ENCODE measurements at places on chromosomes 7 and 10.

DNA sequence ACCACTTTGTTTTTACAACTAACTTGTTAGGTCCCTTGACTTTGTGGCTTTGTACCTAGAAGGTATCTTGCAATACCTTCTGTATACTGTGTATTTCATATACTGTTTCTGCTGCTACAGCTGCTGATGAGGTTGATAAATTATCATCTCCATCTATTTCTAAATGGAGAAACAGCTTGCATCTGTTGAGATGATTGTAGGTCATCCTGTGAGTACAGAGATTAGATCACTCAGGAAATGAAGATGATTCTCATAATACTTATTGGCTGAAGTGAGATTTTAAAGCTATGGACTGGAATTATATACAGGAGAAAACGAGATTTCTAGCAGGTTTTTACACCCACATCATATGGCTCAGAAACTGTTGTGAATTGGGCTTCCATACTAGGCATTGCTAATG lies 280.5 kb downstream of the KCND2 start:
- no peak for DNase-seq

- no peak for DNase-seq
These were observed 267.9 kb downstream of the SUGCT start for GRCh38 chr7:40402661-40403060.

- DNase-seq: no peak
These were observed 186.2 kb downstream of the USP6NL start for GRCh38 chr10:11425296-11425610.

DNA sequence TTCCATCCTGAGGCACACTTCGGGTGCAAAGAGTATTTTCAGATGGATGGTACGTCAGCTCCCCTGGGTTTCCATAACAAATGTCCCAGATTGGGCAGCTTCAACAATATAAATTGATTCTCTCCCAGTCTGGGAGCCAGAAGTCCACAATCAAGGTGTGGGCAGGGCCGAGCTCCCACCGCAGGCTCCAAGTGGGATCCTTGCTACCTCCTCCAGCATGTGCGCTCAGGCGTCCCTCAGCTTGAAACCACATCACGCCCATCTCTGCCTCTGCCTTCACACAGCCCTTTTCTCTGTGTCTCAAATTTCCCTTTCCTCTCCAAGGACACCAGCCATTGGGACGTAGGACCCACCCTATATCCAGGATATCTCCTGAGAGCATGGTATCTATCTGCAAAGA lies 153.5 kb downstream of the DIP2C start:
- DNase-seq: no peak

- no peak for DNase-seq
These were observed 6.5 kb upstream of the SNX10 start for GRCh38 chr7:26284995-26285632.

DNA sequence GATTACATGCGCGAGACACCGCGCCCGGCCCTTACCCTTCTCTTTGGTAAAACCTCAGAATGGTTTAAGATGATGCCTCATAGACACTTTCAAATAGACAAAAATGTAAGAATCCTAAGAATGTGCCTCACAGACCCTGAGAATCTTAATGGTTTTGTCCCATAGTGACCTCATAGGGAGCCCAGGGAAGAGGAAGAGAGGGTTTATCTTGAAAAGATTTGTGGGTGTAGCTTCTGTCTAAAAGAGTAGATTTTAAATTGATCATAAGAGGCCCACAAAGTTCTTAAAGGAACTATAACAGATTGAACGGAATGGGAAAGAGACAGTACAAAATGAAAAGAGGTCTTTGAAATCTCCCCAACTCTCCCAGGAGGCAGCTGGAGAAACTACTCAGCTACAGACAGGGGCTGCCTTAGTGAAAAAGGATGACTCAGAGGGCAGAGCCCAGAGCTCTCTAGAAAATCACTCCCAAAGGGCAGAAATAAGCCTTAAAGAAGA lies 220.6 kb downstream of the ADRA2A start:
- no peak for DNase-seq

DNA sequence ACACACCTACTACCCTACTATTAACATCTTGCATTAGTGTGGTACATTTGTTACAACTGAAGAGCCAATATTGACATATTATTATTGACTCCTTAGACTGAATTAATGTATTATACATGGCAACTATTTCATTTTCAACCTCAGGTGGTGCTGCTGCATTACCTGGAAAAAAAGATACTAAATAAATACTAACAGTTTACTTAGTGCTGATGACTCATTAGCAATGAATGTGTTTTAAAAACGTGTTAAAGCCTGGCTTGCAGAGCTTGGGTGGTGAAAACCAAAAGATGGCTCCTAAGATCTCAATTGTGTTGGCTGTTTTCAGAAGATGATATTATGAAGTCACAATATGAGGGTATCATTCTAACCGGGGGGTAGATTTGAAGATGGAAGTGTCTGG lies 34.8 kb downstream of the CFAP43 start:
- DNase-seq: no peak

DNA sequence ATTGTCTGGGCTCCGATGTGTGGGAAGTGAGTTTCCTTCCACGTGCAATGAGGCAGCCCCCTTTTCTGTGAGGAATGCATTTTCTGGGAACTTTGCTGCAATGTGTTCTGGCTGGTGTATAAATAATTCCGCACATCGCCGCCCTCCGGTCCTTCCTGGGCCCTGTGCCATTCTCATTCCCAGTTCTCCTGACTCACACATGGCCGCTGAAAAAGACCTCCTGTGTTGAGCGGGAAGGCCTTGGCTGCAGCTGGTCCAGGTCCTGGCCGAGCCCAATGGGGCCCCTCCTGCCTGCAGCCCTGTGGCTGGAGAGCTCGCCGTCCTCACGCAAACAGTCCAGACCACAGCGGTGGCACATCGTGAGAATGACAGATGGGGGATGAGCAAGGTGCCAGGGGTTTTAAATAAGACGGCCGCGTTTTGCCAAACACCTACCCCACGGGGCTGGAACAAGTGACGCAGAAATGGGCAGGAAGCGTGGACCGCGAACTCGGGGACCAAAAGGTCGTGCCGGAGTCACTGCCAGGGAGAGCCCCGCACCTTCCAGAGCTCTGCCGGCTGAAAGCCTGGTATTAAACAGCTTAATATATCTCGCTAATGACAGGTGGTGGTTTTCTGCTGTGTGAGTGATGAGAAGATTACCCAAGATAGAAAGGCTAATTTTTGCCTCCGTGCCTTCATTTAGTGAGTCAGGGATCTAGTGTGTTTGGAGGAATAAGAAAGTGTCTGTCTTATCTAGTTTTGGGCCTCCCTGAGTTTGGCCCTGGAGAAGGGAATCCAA lies 37.0 kb downstream of the FAM20C start:
- no peak for DNase-seq

- no peak for DNase-seq
These were observed 147.1 kb downstream of the SLC25A13 start for GRCh38 chr7:96174812-96175211.

- DNase-seq: no peak
These were observed 70.5 kb downstream of the AOAH start for GRCh38 chr7:36653663-36654355.

GRCh38 chr7:35975851-35976454 lies 175.1 kb downstream of the SEPTIN7 start:
- peak; percentile 38 for DNase-seq

DNA sequence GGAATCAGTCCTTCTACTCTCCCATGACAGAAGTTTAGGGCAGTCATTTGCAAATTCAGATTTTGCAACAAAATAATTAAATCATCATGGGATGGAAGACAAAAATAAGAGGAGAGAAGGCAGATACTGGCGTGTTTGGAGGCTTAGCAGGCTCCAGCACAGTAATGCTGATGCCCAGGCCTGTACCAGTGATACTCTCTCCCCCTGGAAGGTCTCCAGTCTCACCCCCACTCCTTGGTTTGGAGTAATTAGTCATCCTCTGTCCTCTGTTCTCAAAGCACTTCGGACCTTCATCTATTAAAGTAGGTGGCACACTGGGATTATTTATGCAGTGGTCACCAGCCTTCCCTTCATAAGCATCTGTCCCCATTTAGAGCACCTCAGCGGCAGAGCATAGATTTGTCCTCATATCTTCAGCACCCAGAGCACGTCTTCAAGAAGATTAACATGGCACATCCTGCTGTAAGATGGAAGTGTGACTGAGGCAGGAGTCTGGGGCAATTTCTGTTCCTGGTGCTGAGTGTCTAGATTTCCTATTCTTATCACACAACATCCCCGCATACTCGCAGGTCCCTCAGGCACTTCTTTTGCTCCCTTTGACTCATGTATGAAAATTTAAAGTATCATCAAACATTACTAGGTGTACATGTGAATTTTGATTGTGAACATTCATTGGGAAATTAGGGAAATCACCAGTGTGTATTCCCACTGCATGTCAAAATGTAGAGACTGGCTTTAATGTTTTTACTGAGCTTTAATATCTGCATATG lies 31.3 kb upstream of the TRIL start:
- no peak for DNase-seq

- DNase-seq: no peak
These were observed 2.1 kb downstream of the DRGX start for GRCh38 chr10:49393757-49394156.

- DNase-seq: no peak
These were observed 230.6 kb upstream of the PLXNA4 start for GRCh38 chr7:132806834-132807233.

- DNase-seq: no peak
These were observed 117.7 kb upstream of the PTPRZ1 start for GRCh38 chr7:121755286-121755685.

DNA sequence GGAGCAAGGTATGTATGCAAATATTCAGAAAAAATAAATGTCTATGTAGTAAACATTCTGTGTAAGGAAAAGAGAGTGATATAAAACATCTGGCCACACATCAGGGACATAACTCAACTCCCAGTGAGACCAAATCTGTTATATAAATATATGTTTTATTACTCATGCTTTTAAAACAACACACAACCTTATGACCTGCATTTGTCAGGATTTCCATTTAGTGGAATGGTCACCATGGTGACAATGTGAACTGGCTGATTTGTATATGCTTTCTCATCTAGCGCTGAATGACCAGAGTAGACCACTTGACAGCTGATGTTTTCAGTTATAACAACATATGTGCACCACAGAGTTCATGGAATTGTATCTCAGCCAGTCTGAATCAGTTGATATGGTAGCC lies 551.7 kb downstream of the HTR7 start:
- no peak for DNase-seq

DNA sequence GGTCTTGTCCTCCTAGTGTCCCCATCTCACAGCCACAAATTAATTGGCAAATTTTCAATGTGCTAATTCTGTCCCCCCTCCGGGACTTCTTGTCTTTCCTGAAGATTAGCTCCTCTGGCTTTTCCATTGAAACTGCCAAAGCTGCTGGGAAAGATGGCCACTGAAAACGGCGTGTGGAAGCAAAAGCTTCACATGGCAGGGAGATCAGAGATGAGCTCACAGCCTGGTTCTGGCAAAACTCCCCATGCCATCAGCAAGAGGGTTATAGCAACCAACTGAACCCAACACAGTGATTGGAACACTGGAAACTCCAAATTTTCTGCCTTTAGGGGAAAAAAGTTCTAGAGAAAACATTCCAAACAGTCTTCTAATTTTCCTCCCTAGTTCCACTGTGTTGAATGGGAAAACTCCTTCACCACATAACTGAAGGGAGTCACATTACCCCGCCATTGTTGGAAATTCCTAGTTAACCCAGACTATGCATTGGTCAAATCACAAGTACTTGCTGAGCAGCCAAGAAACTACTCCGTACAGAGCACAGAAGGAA lies 37.0 kb downstream of the NRAP start:
- no peak for DNase-seq

GRCh38 chr7:65554-65953 lies 126.8 kb upstream of the FAM20C start:
- DNase-seq: no peak

- no peak for DNase-seq
These were observed 75.1 kb downstream of the EXOC6 start for GRCh38 chr10:92923416-92923815.

DNA sequence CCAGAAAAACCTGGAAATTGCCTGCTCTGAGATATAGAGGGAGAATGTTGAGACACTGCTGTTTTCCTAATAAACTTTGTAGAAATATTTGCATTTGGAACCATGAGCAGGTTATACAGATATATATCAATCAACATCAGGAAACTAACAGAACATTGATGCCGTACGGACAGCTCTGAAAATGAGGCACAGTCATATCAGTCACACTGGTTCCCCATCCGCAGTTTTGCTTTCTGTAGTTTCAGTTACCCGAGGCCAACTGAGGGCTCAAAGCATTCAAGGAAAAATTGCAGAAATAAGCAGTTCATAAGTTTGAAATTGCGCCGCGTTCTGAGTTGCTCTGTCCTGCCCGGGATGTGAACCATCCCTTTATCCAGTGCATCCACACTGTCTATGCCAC lies 137.9 kb downstream of the KLF6 start:
- DNase-seq: no peak

GRCh38 chr7:53661645-53662217 lies 626.3 kb downstream of the POM121L12 start:
- DNase-seq: no peak

DNA sequence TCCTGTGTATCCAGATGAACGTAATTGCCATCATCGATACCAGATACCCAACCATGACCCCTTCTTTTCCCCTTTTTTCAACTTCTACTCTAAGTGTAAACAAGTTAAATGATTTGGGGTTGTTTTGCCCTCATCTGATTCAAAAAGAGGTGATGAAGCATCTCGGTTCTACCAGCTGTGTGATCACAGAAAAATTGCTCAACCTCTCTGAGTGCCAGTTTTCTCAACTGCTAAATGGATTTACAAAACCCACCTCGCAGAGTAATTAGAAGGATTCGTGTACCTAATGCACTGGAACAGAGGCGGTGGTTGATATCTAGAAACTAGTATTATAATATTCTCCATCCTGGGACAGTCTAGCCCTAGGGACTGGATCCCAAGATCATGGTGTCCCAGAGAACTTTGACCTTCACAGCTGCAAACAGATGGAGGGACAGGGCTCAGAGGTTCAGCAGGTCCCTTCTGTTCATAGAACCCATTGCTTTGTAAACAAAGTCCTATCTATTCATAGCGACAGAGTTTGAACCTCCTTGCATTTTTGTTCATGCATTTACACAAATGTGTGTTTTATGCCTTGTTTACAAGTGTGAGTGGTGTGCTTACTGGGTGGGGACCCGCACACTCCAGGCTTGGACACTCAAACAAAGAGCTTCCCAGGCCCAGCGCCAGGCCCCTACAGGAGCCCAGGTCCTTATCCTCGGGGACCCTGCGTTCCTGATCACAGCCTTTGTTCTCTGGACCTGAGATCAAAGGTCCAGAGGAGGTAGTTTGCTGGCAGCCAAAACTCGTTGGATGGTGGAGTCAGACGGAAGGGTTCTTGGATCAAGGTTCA lies 46.4 kb downstream of the CALML3 start:
- DNase-seq: no peak

DNA sequence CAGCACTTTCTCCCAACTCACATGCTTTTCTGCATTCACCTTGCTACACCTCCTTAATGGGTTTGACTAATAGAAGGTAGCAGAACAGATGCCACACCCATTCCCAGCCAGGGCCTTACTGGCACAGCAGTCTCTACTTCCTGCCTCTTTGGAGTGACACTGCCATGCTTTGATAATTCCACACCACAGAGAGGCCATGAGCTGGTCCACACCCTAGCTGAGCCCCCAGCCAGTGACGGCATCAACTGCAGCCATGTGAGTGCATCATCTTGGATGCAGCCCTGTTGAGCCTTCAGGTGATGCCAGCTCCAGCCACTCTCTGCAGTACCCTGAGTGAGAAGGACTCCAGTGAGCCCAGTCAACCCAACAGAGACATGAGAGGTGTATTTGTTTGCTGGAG lies 27.5 kb upstream of the EZH2 start:
- DNase-seq: no peak
